AG10803 (cell line): ENCODE measurements at places on chromosomes 12 and 14.

DNA sequence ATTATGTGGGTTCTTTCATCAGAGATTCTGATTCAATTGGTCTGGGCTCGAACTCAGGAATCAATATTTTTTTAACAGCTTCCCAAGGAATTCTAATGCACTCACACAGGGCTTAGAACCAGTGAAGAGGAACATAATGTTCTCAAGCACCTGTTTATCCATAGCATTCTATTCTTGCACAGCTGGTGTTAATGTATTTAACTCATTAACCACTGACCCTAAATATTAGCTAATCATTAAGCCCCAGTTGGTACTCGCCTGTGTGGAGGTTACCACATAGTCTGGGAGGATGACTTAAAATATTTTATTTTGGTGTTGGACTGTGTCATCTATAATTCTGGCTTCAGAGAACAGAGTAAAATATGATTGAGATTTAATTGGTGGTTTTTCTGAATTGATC is 45.3 kb downstream of the LRP6 start:
- no peak for DNase-seq

- no peak for DNase-seq
Observed at GRCh38 chr12:4894019-4894418, 15.7 kb upstream of the KCNA1 start.

- no peak for DNase-seq
Observed at GRCh38 chr12:11684393-11684792, 34.9 kb downstream of the ETV6 start.

GRCh38 chr14:34461334-34462131 is 507 bp downstream of the SPTSSA start:
- DNase-seq: peak; percentile 26

DNA sequence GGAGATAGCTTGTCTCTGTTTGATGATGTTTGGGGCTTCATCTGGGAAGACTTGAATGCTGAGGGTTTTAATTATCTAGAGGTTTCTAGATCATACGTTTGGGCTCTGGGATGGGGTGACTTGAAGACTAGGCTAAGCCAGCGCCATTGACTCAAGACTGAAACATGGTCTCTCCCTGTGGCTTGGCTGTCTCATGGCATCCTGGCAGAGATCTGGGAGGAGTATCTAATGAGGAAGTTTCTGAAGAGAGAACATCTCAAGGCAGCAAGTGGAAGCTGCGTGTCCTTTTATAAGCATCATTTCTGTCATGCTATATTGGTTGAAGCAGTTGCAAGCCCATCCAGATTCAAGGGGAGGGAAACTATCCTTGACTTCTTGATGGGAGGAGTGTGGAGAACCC is 104.8 kb downstream of the UNC79 start:
- no peak for DNase-seq

- DNase-seq: peak; percentile 32
Observed at GRCh38 chr14:61474701-61475100, 153.3 kb downstream of the PRKCH start.

- no peak for DNase-seq
Observed at GRCh38 chr12:20482491-20483054, 114.2 kb downstream of the PDE3A start.

- peak; percentile 68 for DNase-seq
Observed at GRCh38 chr14:38405851-38406635, 150.2 kb upstream of the CLEC14A start.

DNA sequence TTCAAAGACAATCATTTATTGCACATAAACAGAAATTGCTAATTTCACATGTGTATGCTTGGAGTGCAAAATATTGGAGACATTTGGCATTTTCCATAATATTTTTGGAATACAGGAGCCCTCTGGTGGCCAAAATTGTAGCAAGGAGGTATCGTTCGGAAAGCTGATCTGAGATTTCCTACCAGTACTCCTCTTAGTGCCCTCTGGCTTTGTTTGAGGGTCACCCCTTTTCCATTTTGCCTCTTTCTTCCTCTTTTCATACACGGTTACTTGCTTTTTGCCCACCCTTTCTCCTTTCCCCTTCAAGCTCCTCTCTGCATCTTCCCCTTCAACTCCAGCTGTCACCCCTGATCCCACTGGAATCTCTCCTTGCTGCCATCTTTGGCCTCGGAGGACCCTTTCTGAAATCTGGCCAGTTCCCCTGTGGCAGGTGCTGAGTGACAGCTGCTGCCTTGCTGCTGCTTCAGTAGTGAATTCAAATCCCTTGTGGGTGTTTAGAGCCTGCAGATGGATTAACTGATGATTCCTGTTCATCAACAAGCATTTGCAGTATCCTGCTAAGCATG is 164.6 kb upstream of the PARP11 start:
- DNase-seq: peak; percentile 40

DNA sequence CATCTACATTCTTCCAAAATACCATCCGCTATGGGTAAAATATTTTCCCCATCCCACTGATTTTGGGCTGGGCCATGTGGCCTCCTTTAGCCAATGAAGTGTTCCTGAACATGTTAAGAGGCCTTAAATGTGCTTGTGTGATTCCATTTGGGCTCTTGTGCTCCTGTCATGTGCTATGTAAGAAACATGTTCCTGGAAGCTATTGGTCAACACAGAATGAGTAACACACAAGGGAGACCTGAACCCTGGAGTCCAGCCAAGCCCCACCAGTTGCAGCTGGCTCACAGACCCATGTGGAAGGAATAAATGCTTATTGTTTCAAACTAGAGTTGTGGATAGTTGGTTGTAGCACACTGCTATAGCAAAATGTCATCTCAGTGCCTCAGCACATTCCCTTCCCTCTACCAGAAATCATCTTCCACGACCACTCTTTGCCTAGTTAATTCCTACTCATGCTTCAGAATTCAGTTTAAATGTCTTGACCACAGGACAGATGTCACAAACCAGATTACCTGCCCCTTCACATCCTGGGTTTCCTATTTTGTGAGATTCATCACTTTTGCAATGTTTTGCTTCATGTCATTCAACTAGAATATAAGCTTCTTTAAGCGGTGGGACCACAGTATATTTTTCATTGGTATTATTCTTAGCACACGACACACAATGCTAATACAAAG is 217.3 kb upstream of the EEA1 start:
- DNase-seq: peak; percentile 32

DNA sequence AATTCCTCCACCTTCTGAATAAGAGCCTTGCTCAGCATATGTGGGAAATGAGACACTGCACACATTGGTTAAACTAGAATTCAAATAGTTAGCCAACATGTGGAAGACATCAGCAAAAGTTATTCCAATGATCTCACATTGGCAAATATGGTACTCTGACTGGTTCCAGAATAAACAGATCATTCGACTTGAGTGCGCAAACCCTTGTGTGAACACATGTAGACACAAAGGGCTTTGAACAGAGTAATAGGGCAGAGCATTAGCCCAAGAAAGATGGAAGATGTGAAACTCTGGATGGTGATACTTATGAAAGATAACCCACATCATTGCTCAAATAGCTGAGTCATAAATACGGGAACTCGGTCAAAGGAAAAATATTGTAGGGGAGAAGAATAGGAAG is 1133.4 kb upstream of the SEL1L start:
- no peak for DNase-seq

DNA sequence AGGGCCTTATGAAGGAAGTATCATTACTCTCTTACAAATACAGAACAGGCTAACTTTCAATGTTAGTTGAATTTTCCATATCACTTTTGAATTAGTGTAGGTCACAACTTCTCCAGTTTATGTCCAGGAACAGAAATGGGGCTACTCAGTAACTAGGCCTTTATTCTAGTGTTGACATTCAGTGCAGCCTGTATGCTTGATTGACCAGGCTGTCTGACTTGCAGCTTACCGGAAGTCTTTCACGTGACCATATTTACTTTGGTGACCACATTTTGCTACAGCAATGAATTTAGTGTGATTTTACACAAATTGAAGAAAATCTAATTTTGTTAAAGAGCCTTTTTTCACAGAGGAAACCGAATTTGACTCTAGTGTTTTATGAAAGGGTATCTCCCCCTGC is 12.4 kb downstream of the MTERF2 start:
- no peak for DNase-seq

DNA sequence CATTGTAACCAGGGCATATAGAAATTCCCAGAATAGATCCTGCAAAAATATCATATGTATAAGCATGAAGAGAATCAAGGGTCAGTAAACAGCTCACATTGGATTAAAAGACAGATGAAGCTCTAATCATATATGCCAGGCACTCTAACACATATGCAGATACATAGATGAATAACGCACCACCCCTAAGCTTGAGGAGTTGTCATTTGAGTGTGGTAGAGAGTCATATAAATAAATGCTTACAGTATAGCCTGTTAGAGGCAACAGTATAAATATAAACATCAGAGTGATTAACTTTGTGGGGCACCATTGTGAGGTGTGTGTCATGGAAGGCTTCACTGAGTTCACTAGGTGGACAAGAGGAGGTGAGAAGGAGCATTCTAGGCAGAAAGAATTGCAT is 346.7 kb upstream of the PRICKLE1 start:
- DNase-seq: no peak

- no peak for DNase-seq
Observed at GRCh38 chr14:95896498-95897135, 20.0 kb downstream of the TUNAR start.

GRCh38 chr14:91399868-91400640 is 17.6 kb downstream of the CCDC88C start:
- DNase-seq: no peak

DNA sequence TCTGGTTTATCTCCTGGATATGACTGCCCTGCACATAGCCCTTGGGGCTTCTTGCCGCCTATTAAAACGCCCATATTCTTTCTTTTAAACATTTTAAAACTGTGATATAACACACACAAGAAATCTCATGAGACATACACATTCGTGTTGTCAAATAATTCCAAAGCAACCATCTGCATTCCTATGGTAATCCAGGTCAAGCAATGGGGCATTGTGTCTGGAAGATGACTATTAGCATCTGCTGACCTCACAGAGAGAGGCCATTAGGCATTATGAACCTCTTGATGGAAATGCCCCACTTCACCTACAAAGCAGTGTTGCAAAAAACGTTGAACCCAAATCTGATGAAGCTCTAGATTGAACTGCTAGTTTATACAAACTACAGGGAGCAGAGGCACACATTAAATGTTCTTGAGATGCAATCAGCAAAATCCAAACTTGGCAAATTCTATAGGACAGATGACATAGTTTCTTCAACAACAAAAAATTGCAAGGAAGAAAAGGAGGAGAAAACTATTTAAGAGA is 513.8 kb upstream of the CCDC196 start:
- DNase-seq: peak; percentile 35

DNA sequence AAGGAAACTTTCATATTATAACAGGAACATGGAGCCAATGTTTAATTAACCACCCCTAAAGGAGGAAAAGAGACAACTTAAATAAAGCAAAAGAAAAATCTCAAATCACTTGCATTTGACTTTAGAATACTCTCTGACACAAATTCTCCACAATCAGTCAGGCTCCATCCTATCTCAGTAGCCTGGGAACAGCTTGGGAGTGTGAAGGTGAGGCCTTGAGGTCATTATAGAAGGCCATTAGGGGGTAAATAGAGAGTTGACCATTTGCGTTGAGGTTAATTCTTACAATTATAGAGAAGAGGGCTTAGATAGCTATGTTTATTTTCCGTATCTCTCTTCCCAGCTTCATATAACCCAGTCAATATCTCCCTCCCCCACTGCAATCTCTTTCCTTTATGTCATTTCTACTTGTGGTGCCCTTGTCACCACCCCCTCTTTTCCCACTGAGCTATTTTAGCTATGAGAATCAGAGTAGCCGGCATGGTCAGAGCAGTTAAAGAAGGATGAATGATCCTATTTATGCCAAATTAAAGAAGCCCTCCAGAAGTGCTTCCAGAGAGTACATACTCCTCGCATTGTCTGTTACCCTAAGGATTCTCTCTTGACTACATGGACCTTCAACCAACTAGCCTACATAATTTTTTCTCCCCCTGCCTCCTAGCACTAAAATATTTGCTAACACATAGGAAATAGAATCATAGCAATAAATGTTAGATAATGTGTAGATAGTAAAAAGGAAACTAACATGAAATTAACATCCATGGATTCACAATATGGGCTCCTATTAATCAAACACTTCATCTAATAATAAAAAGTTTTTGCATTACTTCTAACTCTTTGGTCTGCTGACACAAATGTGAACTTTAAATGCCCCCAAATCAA is 135.2 kb upstream of the KRR1 start:
- no peak for DNase-seq

DNA sequence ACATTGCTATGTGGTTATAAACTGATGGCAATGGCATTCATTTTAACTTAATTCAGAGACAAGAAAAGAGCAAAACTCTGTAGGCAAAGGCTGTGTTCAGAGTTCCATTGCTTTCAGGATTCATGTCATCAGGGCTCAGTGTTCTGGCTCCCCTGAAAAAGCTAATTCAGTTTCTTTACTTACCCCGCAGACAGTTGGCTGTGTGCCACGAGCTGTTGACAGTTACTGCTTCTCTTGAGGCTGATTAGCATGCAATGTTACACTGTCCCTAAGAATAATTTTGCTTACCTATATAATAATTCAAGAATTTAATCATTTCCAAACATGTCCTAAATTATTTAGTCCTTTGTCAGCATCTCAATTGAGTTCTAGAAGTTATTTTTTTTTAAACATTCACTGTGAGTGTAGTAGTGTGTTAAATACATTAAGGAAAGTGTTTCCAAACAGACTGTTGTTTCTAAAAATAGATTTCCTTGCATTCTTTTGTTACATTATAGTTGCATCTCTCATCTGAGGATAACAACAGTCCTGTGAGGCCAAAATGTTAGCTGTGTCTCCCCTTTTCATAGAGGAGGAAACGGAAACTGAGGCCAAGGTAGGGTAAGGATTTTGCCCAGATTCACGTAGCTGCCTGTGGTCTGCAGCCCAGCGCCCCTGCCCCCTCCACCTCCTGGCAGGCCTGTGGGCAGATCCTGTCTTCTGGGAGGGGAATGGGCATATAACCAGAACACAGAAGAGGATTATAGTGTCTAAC is 98.6 kb downstream of the PELI2 start:
- DNase-seq: peak; percentile 42

- no peak for DNase-seq
Observed at GRCh38 chr12:125111403-125111802, 46.2 kb downstream of the AACS start.

- no peak for DNase-seq
Observed at GRCh38 chr12:12741660-12742059, 24.5 kb downstream of the CDKN1B start.

GRCh38 chr12:57822392-57823130 is 4.0 kb upstream of the AVIL start:
- DNase-seq: no peak

GRCh38 chr14:105476097-105476830 is 1.6 kb downstream of the CRIP2 start:
- peak; percentile 34 for DNase-seq

GRCh38 chr12:122422730-122423257 is 325 bp upstream of the CLIP1 start:
- DNase-seq: peak; percentile 62

GRCh38 chr12:123571343-123571813 is 13.0 kb upstream of the TMED2 start:
- DNase-seq: peak; percentile 91

GRCh38 chr12:54030889-54031471 is 1.9 kb upstream of the HOXC5 start:
- peak; percentile 86 for DNase-seq

- DNase-seq: peak; percentile 7
Observed at GRCh38 chr14:26200687-26201086, 397.1 kb downstream of the NOVA1 start.
